ENCODE measurements at places on chromosomes 11 and 22.

- no peak for DNase-seq
Measured at GRCh38 chr22:47613606-47614350, 851.3 kb downstream of the TBC1D22A start.

DNA sequence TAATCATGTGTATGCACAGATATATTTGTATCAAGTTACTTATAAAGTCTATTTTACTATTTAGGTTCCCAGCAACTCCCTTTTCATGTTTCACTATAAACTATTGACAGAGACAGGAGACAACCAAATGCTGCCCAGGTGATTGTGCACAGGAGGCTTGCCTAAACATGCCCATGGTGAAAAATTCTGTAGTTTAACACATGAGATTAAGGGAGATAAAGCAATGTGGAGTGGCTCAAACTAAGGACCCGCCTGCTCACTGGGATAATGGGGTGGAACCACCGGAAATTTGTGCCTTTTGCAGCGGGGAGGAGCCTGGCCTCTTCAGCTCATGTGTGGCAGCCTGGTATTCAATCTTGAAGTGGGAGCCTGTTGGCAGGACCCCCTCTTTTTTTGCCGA lies 459.5 kb upstream of the CNTN5 start:
- DNase-seq: no peak

- DNase-seq: no peak
Measured at GRCh38 chr22:49152939-49153770, 674.5 kb downstream of the BRD1 start.

- DNase-seq: no peak
Measured at GRCh38 chr11:43239791-43240190, 72.0 kb upstream of the API5 start.

All from AG10803 (cell line).